GM06990 (cell line): ENCODE measurements at places on chromosomes 12 and 14.

GRCh38 chr14:102117852-102118251 lies 21.8 kb upstream of the WDR20 start:
- DNase-seq = no peak

- no peak for DNase-seq
These were observed 26.5 kb downstream of the NUAK1 start for GRCh38 chr12:106112145-106112821.

GRCh38 chr14:53062856-53063255 lies 90.3 kb downstream of the DDHD1 start:
- no peak for DNase-seq

DNA sequence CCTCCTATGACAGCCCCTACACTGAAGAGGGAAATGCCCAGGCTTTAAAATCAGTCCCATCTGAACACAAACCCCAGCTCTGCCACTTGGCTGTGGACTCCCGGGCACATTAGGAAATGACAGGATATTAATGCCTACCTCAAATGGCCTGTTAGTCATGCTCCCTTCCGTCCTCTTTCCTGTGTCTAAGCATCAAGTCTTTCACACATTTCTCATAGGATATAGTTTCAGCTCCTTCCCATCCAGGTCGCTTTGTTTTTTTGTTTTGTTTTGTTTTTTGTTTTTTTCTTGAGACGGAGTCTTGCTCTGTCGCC lies 16.1 kb downstream of the PLEK2 start:
- DNase-seq = no peak

GRCh38 chr14:100088226-100088625 lies 23.0 kb downstream of the EVL start:
- no peak for DNase-seq
